ENCODE measurements at places on chromosomes 7 and 10.

- DNase-seq = no peak
Measured at GRCh38 chr7:82972135-82972534, 190.5 kb downstream of the PCLO start.

DNA sequence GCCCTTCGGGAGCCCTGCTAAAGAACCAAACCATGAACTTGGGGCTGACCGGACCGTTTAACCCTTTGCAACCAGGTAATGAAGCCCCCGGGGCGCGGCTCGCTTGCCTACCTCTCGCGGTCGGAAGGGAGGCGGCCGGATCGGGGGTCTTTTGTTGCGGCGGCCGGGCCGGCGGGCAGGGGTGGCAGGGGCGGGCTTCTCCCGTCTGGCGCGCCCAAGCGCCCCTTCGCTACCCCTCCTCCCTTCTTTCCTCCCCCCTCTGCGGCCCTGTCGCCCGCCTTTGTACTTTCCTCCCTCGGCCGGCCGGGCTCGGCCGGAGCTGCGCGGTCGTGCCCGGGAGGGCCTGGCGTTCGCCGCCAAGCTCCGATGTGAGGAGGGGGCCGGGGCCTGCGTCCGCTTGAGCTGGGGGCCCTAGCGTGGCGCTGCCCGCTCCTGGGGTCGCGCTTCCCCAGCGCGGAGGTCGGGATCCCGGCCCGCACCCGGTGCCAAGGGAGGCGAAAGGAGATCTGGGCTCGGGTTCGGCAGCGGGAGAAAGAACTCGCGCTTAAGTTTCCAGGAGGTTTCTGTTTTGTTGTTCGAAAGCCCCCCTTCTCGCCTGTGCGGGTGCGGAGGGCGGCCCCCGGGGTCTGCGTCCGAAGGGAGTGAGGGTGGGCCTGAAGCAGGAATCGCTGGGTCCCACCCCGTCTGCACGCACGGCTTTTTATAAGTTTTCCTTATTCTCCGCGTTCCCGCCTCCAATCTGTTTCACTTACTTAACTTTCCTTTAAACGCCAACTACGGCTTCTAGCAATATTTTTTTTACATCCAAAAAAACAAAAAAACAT lies 436.8 kb upstream of the GALNT17 start:
- DNase-seq = no peak

DNA sequence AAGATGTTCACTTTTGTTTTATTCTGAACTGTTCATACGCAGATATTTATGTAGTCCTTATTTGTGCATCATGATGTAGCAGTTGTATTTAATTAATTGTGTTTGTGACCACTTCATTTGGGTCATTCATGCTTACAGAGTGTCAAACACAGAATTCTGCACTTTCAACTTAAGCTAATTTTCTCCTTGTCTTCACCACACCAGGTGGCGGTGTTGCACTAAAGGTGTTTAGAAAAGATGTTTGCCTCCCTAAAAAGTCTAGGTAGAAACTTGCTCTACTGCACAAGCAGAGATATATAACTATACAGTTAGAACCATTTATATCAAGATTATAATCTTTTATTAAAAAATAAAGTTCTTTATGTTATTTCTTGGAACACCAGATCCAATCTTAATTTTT lies 1.3 kb upstream of the TAS2R38 start:
- no peak for DNase-seq

DNA sequence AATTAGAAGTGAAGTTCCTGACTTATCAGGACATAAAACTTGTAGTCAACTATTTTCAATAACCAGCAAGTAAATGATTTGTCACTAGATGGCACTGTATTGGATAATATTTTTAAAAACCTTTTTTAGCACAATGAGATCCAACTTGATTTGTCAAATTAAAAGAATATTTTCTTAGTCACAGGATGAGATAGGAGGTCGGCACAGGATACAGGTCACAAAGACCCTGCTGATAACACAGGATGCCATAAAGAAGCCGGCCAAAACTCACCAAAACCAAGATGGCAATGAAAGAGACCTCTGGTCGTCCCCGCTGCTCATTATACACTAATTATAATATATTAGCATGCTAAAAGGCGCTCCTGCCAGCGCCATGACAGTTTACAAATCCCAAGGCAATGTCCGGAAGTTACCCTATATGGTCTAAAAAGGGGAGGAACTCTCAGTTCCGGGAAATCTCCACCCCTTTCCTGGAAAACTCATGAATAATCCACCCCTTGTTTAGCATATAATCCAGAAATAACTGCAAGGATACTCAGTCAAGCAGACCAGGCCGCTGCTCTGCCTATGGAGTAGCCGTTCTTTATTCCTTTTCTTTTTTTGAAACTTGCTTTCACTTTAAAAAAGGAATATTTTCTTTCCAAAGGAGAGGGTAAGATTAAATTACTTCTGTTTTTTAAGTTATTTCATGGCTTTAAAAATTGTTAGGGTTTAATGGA lies 255.7 kb upstream of the MKLN1 start:
- no peak for DNase-seq

DNA sequence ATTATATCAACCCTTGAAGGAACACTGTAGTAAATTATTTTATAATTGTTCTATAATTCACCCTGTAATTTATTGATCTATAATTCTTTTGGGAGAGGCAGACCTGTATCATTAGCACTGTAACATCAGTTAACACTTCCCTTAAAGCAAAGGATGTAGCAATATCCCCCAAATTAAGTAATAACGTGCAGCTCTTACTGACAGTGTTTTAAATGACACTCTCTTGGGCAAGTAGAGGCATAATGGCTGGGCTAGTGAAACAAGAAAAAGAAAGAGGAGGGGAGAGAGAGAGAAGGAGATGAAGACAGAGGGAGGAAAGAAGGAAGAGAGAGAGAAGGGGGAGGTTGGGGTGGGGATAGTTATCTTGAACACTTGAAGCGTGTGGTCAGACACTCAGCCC lies 161.0 kb upstream of the RNF32 start:
- no peak for DNase-seq

Data from stimulated activated CD8-positive, alpha-beta memory T cell treated with anti-CD3 and anti-CD28 coated beads, Interleukin-4, amount 100 ng/mL, for 1 hour (primary cell).